IMR-90 (cell line): ENCODE measurements at places on chromosomes 1 and 21. TPM values are rescaled to one million over a fixed set of nuclear protein-coding genes. Genes with fewer than 3 reads are reported as not detected.
A peak's percentile ranks its signal among the peaks of the same experiment; 100 is the strongest.

CCDC17 gene
- 0.18 and 0.56 TPM in 2 replicates for total RNA-seq

RABGAP1L gene
- 26.7 and 35.0 TPM in 2 replicates for total RNA-seq

IL24 gene
- total RNA-seq = under 0.01 and 0.18 TPM in 2 replicates

KRTAP13-2 gene
- not detected in 2 replicates for total RNA-seq

ITLN2 gene
- total RNA-seq = not detected in 2 replicates

- H3K36me3 ChIP-seq = no peaks in the 10 kb centered on the region; the same call in 1 of the 2 replicates
- no peaks in the 10 kb centered on the region for H3K27me3 ChIP-seq
- no peak for DNase-seq
- no peak overlapping the region for H3K27ac ChIP-seq
- no peak overlapping the region for H3K4me3 ChIP-seq
- peaks cover 55% of the 10 kb centered on the region for H3K4me1 ChIP-seq
Measured at GRCh38 chr1:27574001-27574781, 29.8 kb downstream of the AHDC1 start.

GRCh38 chr1:221336126-221336525 lies 405.8 kb downstream of the DUSP10 start:
- DNase-seq = peak; percentile 61
- H3K4me1 ChIP-seq = peaks cover 15% of the 10 kb centered on the region
- H3K36me3 ChIP-seq = no peaks in the 10 kb centered on the region
- no peaks in the 10 kb centered on the region for H3K27me3 ChIP-seq

DNA sequence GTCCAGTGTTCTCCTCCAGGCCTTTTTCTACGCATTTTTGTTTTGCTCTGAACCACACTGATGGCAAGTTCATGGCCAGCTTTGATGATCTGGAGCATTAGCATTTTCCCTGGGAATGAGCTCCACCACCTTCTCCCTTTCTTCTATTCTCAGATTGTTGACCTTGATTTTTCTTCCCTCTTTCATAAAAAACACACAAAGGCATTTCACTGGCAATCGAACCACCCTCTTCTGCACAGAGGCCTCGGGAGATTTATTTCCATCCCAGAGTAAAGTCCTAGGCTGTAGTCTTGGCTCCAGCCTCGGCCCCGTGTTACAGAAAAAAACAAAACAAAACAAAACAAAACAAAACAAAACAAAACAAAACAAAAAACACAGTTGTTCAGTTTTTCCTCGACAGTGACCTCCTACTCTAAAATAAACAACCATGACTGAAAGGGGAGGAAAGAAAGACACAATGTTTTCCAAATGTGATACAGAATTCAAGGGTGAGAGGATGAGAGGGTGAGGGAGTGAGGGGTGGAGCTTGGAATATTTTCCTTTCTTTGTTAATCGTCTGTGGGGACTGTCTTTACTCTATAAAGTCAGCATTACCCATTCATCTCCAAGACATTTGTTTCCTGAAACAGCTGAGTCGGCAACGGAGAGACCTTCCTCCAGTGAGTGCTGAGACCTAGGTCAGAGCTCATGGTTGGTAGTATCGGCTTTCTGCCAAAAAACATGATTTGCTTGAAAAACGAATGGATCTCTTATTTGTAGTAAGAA lies 29.8 kb upstream of the RNF186 start:
- H3K36me3 ChIP-seq = no peaks in the 10 kb centered on the region
- no peak for DNase-seq
- H3K27ac ChIP-seq = no peak overlapping the region
- H3K4me1 ChIP-seq = no peaks in the 10 kb centered on the region

GRCh38 chr1:205493241-205494085 lies 11.0 kb upstream of the CDK18 start:
- H3K4me1 ChIP-seq = peaks cover 3% of the 10 kb centered on the region; the same call in 1 of the 2 replicates
- no peak overlapping the region for H3K4me3 ChIP-seq
- H3K27ac ChIP-seq = no peak overlapping the region

DNA sequence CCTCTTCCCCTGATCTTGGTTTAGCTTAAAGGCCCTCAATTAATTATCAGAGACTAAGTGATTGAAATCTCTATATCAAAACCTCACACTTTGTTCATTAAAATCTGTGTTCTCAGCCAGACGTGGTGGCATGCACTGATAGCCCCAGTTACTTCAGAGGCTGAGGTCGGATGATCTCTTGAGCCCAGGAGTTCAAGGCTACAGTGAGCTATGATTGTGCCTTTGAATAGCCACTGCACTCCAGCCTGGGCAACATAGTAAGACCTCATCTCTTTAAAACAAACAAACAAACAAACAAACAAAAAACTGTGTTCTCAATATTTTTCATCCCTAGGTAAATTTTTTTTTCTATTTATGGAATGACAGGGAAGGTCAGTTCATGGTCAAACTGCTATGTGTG lies 18.7 kb downstream of the TRMT13 start:
- H3K27me3 ChIP-seq = no peaks in the 10 kb centered on the region
- DNase-seq = no peak
- peaks cover 5% of the 10 kb centered on the region for H3K36me3 ChIP-seq
- H3K4me1 ChIP-seq = no peaks in the 10 kb centered on the region
- no peak overlapping the region for H3K27ac ChIP-seq

DNA sequence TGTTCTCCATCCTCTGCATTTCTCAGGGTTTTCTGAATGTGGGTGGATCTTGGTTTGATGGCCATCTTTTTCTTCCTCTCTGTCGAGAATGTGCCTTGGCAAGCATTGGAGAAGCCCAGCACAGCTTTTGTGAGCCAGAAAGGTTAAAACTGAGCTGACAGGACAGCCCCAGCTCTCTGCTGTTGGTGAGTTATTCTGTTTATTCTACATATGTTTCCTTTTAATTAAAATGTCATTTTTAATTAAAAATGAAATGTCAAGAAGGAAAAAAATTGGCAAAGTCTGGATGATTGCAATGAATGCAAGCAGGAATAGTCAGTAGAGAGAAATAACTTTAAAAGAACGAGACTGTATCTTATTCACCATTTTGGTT lies 325.8 kb downstream of the PTBP2 start:
- no peak overlapping the region for H3K27ac ChIP-seq
- H3K4me3 ChIP-seq = no peak overlapping the region
- DNase-seq = no peak

DNA sequence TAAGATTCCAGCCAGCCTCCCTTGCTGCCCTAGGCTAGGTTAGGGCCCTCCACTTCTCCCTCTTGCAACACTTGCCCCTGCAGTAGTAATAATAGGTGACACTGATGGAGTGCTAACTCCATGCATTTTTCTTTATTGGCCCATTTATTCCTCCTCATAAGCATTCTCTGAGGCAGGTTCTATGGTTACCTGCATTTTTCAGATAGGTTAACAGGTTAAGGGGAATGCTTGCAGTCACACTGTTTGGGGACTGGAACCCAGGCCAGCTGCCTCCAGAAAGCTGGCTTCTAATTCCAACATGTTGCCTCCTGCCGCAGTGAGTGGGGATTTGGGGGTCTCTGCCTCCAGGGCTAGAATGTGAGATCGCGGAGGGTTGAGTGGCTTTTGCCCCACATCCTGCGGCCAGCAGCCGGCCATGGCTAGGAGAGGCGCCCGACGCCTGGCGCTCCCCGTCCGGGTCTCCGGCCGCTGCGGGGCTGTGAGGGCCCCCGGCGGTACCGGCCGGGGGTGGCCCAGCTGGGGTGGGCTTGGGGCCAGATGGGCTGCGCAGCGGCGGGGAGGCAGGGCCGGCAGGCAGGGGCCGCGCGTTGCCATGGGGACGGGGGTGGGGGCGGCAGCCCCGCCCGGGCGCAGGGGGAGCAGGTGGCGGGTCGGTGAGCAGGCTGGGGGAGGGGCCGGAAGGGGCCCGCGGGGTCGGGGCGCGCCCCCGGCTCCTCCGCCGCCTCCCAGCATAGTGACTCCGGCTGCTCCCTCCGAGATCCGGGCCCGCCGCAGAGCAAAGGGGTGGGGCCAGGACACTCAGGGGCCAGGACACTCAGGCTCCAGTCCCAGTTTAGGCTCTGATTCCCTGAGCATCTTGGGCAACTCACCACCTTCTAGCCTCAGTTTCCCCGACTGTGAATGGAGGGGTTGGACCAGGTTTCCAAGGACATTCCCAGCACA lies 68.4 kb upstream of the SSBP3 start:
- H3K27me3 ChIP-seq = peaks cover 50% of the 10 kb centered on the region
- H3K4me1 ChIP-seq = no peaks in the 10 kb centered on the region
- H3K4me3 ChIP-seq = no peak overlapping the region
- H3K27ac ChIP-seq = no peak overlapping the region

DNA sequence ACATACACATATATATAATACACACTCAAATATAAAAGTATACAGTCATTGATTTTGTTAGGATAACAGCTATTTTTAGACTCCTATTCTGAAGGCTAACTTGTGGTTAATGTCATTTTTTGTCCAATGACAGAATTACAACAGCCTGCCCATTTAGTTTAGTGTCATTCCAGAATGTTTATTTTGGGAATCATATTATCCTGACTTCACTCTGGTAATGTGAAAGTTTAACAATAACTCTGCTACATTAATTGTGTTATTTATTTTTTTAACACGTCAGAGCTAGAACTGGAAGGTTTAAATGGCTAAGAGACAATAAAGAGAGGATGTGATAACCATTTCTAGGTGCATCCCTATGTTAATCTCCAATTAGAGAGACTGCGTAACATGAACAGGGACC lies 648.1 kb downstream of the USP25 start:
- no peaks in the 10 kb centered on the region for H3K4me1 ChIP-seq
- no peak overlapping the region for H3K4me3 ChIP-seq
- no peaks in the 10 kb centered on the region for H3K27me3 ChIP-seq
- no peaks in the 10 kb centered on the region for H3K36me3 ChIP-seq

- H3K27me3 ChIP-seq = no peaks in the 10 kb centered on the region
- H3K27ac ChIP-seq = no peak overlapping the region
- H3K4me1 ChIP-seq = peaks cover 14% of the 10 kb centered on the region
- no peak overlapping the region for H3K4me3 ChIP-seq
Measured at GRCh38 chr21:33844104-33844889, 71.3 kb downstream of the ATP5PO start.

DNA sequence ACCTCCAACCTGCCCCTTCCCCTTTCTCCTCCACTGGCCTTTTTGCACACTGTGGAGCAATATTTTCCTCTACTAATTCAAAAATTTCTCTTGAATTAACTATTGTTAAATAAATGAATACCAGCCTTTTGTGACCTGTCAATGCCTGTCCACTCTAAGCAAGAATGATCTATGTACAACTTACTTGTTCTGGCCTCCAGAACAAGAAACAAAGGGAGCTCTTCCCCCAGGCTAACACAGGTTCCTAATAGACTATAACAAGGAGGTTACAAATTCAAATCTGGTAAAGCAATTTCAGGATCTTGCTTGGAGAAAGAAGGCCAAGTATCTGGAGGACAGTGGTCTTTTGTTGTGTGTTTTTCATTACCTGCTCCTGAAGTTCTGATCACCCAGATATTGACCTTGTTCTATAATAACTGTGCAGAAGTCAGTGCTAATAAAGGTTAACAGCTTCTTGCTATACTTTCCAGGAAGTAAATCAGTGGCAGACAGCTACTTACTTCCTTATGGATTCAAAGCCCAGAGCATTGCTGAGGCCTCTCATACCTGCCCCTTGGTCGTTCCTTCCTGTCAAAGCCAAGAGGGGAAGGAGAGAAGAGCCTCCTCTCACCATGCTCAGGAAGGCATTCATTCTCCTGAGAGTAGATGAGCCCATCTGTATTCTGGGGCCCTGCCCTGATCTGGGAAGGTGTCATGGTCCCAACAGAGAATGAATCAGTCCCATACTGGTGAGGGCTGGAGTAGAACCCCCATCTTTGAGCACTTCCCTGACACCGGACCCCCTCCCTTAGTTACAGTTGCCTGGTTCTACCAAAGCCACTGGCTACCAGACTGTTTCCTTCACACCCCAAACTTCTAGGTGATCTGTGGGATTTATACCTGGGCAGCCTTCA lies 56.8 kb downstream of the DESI2 start:
- no peaks in the 10 kb centered on the region for H3K27me3 ChIP-seq
- DNase-seq = no peak
- no peak overlapping the region for H3K27ac ChIP-seq
- H3K4me1 ChIP-seq = no peaks in the 10 kb centered on the region
- H3K4me3 ChIP-seq = no peak overlapping the region
- peaks cover 7% of the 10 kb centered on the region for H3K36me3 ChIP-seq

GRCh38 chr1:35499652-35500176 lies 57.5 kb downstream of the KIAA0319L start:
- no peak for DNase-seq
- H3K27ac ChIP-seq = no peak overlapping the region
- no peak overlapping the region for H3K4me3 ChIP-seq
- H3K4me1 ChIP-seq = no peaks in the 10 kb centered on the region
